ENCODE measurements at places on chromosomes 7 and 10.

- DNase-seq = no peak
These were observed 330.9 kb downstream of the XPNPEP1 start for GRCh38 chr10:109592391-109592790.

DNA sequence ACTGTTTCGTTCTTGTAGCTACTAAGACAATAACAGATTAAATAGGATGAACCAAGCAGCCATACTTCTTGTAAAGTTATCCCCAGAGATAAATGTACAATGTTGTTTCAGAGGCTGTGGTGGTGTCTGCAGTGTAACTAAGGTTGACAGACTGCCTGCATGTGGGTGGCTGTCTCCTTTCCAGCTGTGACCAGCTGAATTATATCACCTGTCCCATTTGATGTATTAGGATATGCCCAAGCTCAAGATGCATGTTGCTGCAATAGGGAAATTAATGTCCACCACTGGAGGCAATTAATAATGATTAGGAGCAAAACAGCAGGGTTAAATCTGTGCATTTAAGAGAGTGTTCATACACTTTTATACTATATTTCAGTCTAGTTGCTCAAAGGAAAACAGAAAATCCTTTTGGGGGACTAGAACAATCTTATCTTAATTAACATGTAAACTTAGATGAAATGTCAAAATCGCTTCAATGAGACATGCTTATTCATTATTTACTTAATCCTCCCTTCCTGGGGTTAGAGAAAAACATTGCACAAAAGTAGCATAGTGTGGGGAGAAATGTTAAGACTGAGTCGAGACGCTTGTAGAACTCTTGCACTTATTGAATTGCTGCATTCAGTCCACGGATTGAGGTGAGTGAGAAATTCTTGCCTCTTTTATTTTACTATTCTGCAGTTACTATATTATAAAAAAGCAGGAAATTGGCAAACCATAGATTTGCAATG is 269.0 kb downstream of the SNX10 start:
- no peak for DNase-seq

DNA sequence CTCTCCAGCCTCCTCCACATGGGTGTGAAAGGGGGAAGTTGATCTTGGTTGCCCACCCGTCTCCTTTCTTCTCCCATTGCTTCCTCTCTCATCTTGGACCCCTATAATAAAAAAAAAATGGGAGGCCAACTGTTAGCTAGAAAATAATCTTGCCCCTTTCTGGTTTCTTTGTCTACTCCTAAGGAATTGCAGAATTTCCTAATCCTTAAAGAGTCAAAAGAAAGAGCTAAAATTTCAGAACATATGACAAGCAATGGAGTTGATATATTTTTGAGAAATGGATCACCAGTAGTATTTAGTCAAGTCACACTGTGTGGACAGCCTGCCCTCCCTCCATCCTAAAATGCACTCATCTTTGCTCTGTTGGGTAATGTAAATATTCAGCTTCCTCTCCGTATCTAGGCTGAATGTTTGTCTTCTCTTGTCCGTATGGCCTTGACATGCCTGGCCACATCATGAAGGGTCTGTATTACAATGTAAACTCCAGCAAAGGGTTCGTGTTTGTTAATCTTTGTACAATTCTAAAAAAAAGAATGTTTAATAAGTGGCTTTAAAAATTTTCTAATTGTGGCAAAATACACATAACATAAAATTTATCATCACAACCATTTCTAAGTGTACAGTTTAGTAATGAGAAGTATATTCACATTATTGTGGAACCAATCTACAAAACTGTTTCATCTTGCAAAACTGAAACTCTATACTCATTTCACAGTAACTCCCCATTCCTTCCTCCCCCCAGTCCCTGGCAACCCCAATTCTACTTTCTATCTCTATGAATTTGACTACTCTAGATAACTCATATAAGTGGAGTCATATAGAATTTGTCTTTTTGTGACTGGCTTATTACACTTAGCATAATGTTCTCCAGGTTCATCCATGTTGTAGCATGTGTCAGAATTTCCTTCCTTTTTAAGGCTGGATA is 71.5 kb downstream of the ZNF92 start:
- no peak for DNase-seq

DNA sequence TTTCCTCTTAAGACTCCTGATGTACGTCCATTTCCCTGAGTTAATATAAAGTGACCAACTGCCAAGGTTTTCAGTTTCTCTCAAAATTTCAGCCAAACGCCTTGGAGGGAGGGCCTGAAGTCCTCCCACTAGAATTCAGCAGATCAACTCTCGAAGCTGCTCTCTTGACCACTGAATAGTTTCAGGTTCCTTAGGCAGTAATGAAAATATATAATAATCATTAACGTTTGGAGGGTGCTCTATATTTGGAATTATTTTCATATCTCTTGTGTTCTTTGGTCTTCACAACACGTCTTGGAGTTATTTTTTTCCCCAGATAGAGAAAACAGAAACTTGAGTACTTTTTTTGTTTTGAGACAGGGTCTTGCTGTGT is 123.6 kb upstream of the SFMBT2 start:
- DNase-seq = no peak

DNA sequence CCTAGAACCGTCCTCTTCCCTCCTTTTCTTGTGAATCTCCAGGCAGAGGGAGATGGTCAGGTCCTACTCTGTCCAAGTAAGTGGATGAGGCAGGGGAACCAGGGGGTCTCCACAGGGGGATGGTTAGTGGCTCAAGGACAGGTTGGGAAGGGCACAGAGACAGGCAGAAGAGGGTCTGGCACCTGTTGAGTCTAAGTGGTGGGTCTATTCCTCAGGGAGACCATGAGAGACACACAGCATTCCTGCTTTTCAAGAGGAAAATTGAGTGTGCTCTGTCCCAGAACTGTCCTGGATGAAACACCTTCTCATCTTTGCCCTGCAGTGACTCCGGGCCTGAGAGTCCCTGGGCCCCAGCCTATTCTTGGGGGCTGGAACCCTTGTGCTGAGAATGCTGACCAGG is 184.8 kb upstream of the GALNT17 start:
- no peak for DNase-seq

DNA sequence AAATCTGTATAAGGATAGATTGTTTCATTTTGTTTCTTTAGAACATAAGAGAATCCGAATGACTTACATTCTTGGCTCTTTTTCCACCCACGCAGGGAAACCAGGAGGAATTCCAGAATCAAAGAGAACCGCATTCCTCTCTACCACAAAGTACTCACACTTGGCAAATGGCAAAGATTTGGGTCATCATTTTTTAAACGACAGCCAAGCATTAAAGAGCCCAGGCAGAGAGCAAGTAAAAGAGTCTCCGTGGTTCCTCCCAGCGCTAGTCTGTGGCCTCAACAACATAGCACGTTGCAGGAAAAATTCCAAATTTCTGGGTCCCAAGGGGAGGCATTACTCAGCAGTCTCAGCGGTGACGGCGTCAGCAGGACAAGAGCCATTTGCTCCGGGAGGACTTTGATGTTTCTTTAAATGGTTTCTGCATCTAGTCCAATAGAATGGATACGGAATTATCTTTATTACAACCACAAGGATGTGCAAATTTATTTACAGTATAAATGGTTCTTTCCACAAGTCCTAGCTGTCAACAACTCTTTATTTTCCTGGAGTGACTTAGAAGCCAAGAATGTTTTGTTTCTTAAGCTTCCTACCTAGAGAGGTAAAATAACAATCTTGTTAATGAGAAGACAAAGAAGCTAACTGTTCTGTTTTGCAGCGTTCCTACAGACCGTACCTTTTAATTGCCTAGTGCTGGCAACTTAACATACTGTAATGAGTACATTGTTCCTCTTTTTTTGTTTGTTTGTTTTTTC is 232.5 kb downstream of the SKIDA1 start:
- DNase-seq = peak; percentile 83

- DNase-seq = no peak
These were observed 4.3 kb upstream of the LAMB1 start for GRCh38 chr7:108007261-108007660.

DNA sequence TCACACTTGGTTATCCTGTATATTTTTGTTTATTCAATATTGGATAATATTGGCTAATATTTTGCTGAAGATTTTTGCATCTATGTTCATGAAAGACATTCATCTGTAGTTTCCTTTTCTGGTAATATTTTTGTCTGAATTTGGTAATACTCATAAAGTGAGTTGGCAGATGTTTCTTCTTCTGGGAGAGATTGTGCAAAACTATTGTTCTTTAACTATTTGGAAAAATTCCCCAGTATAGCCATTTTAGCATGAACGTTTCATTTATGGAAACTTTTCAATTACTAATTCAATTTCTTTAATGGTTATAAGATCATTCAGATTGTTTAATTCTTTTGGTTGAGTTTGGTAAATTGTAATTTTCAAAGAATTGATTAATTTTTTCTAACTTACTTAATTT is 560.8 kb upstream of the FZD8 start:
- DNase-seq = no peak

GRCh38 chr7:158894825-158895224 is 38.5 kb downstream of the DYNC2I1 start:
- no peak for DNase-seq

DNA sequence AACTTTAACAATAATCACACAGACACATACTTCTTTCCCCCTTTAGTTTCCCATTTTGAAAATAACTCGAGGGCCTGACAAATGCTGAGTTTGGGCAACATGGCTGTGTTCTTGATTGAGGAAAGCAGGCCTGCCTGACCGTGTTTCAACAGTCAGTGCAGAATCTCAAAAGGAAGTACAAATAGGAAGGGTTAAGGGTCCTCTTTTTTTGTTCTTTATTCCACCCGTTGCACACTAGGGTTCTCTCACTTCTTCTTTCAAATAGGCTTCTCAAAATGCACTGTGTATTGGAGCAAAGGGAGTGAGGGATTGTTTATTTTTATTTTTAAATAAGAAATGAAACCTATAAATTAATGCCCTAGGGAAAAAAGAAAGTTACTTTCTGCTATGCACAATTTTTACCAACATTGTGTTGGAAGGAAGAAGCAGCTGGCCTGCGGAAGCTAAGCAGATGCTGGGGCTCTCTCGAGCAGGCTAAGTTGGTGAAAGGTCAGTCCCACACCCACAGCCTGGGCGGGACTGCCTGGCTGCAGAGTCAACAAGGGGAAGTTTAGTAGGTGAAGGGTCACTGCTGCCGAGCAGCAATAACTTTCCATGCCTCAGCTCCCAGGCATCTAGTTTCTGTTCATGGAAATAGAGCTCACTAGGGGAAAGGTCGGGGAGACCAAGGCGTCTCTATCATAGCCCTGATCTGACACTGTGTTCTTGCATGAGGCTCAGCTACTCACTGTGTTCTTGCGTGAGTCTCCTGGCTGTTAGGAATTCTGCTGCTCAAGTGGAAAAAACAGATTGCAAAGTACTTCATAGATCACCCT is 12.2 kb upstream of the PDK4 start:
- peak; percentile 86 for DNase-seq

- no peak for DNase-seq
These were observed 27.4 kb downstream of the NACAD start for GRCh38 chr7:45061352-45061751.

DNA sequence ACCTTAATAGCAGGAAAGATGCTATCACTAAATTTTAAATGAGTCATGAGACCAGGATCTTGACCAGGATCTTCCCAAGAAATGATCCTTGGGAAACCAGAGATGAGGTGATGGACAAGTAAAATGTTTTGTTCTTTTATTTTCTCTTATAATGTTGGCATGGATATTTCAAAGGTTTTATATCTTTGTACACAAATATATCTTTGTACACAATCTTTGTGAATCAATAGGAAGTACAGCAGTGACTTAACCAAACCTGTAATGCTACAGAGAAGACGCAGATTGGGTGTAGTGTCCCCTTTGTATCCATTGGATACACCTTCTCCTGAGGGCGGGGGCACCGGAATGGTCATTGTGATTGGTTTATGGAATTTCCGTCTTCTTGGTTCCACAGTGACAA is 180.1 kb upstream of the CCDC6 start:
- no peak for DNase-seq

GRCh38 chr10:32197423-32197822 is 141.2 kb upstream of the KIF5B start:
- DNase-seq = no peak

DNA sequence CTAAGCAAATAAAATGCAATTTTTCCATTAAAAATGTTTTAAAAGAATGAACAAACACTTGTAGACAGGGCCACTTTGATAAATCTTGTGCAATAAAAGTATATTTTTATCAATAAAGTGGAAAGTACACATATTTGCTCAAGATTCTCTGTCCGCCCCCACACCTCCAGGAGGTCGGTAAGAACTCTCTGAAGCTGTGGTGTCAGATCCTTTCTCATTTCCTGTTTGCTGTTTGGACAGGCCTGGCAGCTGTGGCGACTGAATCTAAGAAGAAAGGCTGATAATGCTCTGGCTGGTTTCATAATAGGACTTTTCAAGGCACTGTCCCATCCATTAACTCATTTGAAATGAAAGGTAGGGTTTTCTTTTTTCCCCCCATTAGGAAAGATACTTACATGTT is 15.3 kb upstream of the ASB4 start:
- DNase-seq = no peak

DNA sequence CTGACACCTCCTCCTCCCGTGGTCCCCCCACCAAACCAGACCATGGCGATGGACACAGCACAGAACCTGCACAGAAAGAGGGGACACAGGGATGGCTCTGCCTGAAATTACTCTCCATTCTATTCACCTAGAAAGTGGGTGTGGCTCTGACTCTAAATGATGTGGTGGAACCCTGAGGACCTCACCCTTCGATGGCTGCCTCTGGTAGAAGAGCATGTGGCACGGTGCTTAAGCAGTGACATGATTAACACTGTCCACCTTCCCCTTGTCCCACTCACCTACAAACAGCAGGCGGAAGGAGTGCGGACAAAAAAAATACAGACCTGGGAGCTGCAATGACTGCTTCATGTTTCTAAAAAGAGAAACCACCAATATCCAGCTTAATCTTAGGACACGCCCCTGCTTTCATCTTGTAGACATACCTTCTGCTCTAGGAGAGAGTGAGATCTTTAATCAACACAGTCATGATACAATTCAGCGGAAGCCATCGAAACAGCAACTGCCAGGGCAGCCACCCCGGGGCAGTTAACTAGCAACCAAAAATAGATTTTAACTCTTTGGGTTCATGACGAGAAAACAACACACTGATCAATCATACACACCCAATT is 11.4 kb downstream of the JCAD start:
- DNase-seq = no peak

- no peak for DNase-seq
These were observed 713 bp downstream of the LOXL4 start for GRCh38 chr10:98267069-98267893.

DNA sequence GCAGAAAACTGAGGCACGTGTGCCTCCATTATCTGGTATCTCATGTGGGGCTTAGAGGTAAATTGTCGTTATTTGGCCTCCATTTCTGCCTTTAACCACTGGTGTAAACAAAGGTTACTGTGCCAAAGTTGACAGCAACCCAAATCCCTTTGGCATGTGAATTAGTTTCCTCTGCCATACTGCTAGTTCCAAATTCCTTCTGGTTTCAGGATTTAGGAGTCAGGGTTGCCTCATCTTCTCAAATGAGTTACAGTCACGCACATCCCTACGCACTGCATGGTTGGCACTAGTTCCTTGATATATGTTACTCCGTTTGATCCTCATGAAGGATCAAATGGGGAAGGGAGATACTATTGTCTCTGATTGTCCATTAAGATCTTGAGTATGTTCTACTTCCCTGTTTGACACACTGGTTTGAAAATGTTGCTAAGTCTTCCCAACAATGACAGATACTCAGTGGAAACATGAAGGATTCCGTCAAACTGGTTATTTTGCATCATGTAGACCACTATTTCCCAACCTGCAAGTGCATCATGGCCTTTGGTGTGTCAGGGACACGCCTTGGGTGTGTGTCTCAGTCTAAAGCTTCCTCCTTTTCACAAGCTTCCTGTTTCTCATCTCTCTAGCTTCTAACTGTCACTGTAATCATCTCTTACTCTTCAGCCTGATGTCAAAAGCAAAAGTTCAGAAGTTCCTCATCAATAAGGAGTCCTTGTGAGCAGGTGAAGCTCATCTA is at the start of gene LIPN:
LIPN (plus strand) TSS at position 655 of the 736 bp plus-strand sequence. CDS start 1,386 bp downstream, outside the sequence.
- DNase-seq = no peak

GRCh38 chr10:27527666-27528295 is 23.7 kb downstream of the RAB18 start:
- no peak for DNase-seq

All from left renal pelvis (tissue), 4 donors.